GF-D8 (cell line): ENCODE measurements at places on chromosomes 1 and 21.

DNA sequence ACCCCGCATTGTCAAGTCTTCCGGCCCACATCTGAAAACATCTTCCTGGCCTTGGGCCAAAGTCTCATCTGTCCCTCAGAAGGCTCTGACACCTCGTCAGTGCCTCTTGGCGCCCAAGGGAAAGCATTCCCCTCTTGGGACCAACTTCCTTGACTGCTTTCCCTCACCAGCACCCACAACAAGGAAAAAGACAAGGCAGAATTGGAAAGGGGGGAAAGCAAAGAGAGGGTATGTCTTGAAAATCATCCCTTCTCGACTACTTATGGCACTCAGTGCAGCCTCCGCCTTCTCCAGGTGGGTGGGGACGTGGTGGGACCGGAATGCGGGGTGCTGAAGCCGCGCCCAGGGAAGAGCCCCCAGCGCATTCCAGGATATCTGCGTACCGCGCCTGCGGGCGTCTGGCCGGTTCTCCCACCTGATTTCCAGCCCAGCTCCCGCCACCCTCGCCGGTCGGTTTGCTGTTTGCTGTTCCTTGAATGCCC, 554 bp upstream of the SLC39A1 start:
- no peak for DNase-seq

DNA sequence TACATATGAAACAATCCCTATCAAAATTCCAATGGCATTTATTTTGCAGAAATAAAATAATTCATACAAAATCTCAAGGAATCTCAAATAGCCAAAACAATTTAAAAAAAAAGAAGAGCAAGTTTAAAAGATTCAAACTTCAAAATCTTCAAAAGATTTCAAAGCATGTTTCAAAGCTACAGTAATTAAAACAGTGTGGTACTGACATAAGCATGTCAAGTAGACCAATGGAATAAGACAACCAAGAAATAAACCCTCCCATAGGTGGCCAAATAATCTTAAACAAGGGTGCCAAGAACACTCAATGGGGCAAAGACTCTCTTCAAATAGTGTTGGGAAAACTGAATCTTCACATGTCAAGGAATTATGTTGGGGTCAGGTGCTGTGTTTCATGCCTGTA, 28.0 kb upstream of the UCK2 start:
- no peak for DNase-seq

GRCh38 chr1:6148497-6149241, 31.5 kb downstream of the CHD5 start:
- no peak for DNase-seq

DNA sequence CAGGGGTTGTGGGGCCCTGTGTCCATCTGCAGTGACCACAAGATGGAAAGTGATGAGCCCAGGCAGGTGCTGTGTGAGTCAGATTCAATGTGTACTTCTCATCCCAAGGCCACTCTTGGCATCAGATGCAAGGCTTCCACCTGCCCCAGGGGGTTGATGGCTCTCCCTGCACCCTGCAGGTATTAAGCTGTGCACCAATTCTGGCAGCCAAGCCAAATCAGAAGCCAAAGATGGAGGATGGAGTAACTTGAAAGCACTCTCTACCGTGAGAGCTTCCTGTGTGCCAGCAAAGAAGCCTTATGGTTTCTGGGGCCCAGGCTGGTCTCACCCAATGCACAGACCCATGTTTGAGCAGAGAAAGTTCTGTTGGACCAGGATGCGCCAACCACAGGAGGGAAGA, 44.3 kb upstream of the TENT5C start:
- DNase-seq, result no peak

GRCh38 chr1:58746757-58747156, 37.1 kb downstream of the JUN start:
- DNase-seq, result no peak

GRCh38 chr21:31895077-31895835, 22.4 kb downstream of the HUNK start:
- DNase-seq, result no peak

GRCh38 chr1:39301606-39302005, 97.1 kb downstream of the MACF1 start:
- DNase-seq, result no peak

DNA sequence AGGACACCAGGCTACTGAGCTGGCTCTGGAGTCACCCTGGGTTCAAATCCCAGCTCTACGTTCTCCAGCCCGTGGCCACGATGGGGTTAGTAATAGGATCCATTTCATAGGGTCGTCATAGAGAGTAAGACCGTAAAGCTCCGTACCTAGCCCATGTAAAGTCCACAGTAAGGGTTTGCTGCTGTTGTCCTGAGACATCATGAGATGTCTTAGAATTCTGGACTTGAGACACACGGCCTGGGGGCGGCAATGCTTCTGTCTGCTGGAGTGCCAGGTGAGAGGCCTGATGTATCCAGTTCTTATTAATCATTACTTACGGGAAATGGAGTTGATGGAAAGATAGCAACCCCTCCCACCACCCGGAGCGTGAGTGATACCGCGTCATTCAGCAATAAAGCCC, 3.6 kb downstream of the TCP10L start:
- DNase-seq, result no peak

DNA sequence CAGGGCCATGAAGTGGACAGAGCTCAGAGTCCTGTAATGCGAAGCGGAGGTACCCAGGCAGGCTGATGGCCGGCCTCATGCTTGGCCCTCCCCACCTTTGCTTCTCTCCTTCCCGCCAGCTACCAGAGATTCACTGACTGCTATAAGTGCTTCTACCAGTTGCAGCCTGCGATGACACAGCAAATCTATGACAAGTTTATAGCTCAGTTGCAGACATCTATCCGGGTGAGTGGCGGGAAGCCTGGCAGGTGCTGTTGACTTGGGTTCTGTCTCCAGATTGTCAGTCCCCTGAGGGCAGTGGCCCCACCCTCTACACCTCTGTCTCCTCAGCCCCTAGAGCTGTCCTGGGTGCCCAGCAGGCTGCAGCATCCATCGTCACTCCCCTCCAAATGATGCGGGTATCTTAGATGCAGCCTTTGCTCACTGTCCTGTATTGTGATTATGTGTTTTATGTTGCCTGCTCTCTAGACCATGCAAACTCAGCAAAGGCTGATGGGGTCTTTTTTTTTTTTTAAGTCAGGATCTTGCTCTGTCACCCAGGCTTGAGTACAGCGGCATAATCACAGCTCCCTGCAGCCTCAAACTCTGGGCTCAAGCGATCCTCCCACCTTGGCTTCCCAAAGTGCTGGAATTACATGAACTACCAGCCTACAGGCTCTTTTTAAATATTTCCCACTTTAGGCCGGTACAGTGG, 9.6 kb upstream of the BGLAP start:
- DNase-seq, result no peak

DNA sequence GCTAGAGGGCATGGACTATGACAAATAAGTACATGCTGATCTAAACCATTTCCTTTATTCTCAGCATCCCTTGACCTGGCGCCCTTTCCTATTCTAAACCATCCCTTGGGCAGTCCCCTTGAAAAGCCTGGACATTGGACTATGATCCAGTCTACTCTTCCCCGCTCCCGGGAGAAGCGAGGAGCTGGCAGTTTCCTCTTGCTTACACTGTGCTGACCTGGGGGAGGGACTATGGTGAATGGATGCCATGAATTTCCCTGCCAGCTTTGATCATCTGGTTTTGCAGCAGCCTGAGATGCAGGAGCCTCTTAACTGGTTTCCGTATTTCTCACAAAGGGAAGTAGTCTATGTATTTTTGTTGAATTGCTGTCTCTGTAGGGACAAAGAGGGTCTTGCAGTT, 121.7 kb downstream of the KIF26B start:
- no peak for DNase-seq

DNA sequence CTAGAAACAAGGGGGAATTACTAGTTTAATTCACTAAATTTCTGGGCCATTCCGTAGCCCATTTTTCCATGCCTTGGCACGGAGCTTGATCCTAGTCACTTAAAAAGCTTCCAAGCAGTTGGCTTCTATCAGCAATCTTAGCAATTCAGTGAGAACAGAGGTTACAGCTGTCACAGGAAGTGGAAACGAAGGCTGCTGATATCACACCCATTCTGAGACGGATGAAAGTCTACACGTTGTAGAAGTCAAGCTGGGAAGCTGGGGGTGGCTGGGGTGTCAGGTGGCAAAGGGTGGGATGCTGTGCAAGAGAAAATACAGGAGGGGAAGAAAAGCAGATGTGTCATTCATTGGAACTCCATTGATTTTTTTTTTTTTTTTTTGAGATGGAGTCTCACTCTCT, 11.8 kb upstream of the STMN1 start:
- no peak for DNase-seq

DNA sequence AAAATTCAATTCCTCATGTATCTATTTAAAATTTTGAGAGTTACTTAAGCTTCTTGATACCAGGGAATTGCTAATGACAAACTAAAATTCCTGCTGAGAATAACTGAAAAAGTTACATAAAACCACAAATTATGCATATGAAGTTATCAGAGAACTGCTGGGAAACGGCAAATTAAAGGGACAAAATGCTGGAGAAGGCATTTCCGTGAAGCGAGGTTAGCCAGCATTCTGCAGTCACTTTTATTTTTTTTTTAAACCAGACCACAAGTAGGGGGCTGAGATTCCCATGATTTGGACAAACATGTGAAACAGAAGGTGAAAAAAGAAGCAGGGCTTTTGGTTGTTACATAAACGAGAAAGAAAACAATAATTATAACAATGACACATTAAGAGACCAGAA, 737.6 kb upstream of the CHRM3 start:
- DNase-seq, result no peak

- no peak for DNase-seq
Measured at GRCh38 chr1:165114889-165115285, 241.6 kb downstream of the LMX1A start.

- no peak for DNase-seq
Measured at GRCh38 chr1:86849756-86850155, 64.2 kb downstream of the SELENOF start.

DNA sequence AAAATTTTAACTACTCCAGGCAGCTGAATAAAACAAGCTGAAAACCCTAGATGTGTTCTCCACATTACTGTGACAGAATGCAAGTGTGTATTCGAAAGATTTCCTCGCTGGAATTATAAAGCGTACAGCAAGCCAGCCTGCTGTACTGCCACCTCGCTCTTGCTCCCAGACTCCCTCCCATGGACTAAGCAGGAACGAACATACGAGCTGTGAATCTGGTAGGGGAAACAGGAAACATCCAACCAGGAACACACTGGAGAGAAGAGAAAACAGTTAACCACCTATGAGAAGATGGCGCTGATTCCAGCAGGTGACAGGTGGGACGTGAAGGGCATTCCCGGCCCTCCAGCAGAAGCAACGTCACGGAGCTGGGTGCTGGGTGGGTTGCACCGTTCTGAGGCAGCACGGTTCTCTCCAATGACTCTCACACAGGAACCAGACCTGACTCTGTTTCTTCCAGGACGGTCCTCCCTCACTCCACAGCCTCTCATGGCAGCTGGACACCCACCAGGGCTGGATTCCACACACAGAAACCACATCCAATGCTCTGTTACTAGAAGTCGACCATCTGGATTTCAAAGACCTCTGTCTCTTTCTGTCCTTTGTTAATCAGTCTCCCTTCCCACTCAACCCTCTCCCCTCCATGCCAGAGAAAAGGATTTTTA, 219.2 kb downstream of the RERE start:
- DNase-seq, result no peak

DNA sequence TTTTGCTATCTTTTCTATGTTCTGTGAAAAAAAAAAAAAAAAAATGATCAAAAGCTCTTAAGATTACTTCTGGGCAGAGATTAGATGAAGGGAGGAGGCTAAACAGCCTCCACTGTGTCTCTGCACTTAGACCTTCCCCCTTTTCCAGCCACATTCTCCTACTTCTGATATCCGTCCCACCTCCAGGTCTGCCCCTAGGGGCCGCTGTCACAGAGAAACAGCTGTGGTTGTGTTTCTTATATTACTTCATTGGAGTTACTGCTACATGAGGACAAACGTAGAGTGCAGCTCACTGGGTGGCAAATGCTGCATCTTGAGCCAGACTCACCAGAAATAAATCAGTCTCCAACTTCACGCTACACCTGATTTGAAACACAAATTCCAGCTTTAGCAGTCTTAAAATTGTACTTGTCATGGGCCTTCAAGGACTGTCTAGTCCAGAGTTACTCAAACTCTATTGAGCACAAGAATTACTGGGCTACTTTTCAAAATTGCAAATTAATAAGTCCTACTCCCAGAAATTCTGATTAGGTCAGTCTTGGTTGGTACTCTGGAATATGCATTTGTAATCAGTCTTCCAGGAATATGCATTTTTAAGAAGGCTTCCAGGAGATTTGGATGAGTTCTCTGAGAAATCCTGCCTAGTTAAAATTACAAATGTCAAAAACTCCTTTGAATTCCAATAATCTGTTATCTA, 125.2 kb upstream of the PTBP2 start:
- DNase-seq, result no peak

- DNase-seq, result no peak
Measured at GRCh38 chr1:203093754-203094410, 8.1 kb upstream of the MYOG start.

DNA sequence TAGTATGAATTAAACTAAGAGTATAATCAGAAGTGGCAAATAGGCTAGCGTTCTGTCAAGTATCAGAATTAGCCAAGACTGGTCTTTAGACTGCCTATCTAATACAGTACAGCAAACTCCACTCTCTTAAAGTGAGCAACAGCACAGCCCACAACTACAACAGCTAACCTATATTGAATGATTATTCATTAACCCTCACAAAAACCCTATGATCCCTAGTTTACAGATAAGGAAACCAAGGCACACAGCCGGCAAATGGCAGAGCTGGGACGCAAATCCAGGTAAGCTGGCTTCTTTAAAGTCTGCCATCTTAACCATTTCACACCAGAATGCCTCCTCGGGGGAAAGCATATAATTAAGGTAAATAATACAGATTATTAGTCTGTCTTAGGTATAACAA, 52.0 kb downstream of the TP53BP2 start:
- no peak for DNase-seq

- DNase-seq, result no peak
Measured at GRCh38 chr21:24275616-24276015, 1331.7 kb downstream of the MRPL39 start.

GRCh38 chr1:43352881-43353280, 5.9 kb upstream of the CDC20 start:
- DNase-seq, result no peak

DNA sequence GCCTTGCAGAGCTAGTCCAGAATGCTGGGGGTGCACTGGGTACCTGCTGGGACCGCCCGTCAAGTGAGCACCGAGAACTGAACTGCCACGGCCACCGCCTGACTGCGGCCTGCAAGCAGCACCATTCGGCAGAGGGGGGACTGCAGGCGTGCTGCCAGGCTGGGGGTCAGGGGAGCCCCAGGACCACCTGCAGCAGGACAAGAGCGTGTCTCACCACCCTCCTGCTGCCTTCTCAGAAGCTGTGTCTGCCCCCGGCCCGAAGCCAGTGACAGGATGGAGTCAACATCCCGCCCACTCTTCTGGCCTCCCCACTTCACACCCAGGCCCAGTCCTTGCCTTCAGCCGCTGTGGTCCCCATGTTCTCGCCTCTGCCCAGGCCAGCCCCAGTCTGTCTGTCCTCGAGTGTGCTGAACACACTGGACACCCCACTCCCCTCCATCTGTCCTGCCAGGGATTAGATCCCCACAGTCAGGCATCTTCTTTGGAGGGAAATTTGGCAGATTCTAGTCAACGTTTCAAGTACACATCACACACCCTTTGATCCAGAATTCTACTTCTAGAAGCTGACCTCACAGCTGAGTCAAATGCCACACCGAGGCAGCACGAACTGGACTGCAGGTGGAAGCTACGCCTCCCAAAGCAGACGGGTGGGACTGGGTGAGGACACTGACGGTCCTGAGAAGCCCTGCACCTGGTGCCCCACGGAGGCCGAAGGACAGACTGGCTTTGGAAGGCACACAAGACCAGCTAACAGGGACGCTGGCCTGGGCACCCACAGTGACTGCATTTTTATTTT, 26.0 kb downstream of the PTTG1IP start:
- DNase-seq, result no peak

GRCh38 chr1:90580176-90580575, 136.9 kb downstream of the BARHL2 start:
- no peak for DNase-seq
